Large intestine (tissue), 12 donors: ENCODE measurements at places on chromosomes 16 and 17. TPM values are rescaled to one million over a fixed set of nuclear protein-coding genes. Genes with fewer than 3 reads are reported as not detected.

Gene CNTNAP1
- 7.5 TPM for polyA plus RNA-seq

Gene RNF166
- 13.3 TPM for polyA plus RNA-seq

Gene PAFAH1B1
- 107 TPM for polyA plus RNA-seq

Gene TNP2
- polyA plus RNA-seq: not detected

DNA sequence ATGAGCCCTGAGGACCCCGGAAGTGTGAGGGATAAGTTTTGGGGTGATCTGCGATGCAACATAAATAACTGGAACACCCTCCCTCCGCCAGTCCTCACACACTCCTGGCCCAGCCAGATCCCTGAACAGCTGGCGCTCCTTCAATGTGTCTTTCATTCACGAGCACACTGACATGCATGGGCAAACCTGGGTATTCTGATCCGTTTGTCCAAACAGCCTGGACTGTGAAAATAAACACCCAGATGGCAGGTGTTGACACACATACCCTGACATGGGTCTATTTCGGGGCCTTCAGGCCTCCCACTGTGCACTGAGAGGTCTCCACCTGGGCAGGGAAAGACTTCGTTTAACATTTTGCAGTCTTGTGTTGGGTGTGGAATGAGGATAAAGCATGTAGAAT is 3.0 kb upstream of the CPNE2 start:
- DNase-seq: no peak

DNA sequence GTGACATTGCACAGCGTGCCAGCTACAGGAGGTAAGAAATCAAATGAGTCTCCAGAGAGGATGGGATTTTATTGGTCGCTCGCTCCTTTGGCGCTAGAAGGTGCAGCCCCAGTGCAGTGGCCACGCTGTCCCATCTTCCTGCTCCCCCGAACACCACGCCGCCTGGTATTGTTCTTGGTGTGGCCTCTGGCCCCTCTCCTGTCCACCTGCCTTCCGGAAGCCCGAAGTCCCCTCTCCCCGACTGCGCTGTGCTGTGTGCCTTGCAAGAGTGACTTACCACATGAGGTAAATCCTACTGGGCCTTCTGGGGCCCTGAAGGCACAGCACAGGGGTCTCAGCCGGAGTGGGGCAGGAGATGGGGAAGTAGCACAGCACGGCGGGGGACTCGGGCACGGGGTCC is 58.2 kb downstream of the MARCHF10 start:
- no peak for DNase-seq

DNA sequence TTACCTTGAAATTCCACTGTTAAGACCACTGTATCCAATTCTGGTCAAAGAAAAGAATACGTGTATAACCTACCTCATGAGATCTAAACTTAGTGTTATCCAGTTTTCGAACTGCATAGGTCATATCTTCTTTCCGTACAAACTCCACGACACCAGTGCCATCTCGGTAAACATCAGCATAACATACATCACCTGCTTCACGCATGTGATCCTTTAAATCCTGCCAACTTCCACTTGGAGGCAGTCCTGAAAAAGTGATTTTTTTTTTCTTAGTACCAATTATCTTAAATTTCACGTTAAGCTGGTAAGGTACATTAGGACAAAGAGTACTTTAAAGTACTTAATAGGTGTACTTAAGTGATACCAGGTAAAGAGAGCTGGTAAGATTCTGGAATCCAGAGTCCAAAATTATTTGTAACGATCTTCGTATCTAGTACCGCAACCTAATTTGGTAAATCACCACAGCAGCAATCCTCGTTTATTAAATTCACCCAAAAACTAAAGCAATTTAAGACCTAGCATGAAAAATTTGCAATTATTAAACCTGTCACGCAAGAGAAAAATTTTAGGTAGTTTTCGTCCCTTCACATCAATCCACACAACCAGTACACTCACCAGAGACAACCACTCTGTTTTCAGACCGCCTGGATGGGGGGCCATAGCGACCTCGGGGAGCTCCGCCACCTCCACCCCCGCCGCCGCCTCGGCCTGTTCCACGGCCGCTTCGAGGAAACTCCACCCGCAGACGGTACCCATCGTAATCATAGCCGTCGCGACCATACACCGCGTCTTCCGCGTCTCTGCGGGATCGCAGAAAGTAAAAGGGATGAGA is 1.1 kb downstream of the SRSF1 start:
- peak; percentile 19 for DNase-seq

DNA sequence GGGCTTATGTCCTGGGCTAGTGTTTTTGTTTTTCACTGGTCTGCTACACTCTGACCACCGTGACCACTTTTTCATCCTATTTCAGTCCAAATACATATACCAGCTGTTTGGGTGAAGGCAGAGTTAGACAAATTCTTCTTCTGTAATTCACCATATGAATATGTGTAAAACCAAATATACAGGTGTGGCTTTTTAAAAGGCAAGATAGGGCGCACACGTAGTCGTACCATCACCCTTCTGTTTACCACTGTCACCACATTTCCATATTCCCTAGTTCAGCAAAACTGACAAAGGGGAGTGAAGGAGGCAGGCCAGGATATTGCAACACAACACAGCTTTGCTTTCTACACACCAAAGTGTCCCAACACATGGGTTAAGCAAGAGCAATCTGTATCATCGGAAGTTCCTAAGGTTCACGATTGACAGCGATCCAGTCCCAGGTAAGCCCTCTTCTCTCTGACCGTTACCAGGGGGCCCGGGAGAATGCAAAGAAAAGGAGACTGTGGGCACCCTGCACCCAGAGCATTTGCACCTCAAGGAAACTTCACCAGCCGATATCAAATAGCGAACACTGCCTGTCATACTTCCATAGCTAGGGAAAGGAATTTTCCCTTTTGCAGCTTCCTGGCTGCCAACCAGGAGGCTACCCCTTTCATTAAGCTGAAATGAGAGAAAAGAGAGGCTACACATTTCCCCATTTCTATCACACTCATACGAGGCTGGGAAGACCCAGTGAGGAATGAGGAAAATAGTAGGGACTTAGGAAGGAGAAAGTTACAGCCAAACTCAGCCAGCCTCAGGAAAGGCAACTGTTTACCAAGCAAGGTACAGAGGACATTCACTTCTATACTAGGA is 23.1 kb downstream of the CREBBP start:
- peak; percentile 71 for DNase-seq

DNA sequence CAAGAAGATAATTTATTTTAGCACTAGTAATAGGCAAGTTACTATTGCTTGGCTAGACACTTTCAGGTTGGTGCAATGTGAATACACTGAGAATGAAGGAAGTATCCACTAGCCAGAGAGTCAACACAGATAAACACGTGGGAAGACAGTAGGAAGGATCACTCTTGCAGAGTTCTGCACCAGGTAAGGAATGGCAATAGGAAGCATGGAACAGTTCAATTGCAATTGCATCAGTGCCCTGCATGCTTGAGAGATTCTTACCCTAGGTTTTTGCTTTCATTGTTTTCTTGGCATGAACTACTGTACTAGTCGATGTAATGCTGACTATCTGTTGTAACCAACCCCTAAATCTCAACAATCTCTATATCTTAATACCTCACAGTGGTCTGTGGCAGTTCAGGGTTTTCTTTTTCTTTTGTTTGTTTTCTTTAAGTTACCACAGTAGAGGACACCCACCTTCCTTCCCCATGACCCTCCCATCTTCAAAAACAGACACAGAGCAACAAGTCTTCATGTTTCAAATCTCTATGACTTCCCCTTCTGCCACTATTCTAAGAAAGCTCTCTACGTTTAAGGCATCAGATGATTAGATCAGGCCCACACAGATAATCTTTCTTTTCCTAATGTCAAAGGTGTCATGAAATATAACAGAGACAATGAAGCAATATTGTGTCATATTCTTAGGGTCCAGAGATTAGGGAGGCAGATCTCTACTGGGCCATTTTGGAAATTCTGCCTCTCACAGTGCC is 18.1 kb upstream of the ABCA8 start:
- DNase-seq: no peak

- no peak for DNase-seq
Measured at GRCh38 chr16:23009075-23009474, 140.2 kb downstream of the USP31 start.

DNA sequence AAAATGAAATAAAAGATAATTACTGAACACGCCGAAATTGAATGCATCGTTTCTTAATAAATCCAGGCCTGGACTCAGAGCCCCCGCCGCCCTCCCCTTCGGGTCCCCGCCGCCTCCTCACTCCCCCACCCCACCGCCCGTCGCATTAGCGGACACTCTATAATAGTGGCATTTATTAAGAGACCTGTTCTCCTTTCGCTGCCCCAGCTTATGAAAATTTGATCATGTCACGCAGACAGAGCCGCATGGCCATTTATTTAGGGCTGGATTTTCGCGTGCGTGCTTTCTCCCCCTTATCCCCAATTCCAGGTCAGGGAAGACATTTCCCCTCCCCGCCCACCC is 6.3 kb upstream of the HOXB2 start:
- no peak for DNase-seq

DNA sequence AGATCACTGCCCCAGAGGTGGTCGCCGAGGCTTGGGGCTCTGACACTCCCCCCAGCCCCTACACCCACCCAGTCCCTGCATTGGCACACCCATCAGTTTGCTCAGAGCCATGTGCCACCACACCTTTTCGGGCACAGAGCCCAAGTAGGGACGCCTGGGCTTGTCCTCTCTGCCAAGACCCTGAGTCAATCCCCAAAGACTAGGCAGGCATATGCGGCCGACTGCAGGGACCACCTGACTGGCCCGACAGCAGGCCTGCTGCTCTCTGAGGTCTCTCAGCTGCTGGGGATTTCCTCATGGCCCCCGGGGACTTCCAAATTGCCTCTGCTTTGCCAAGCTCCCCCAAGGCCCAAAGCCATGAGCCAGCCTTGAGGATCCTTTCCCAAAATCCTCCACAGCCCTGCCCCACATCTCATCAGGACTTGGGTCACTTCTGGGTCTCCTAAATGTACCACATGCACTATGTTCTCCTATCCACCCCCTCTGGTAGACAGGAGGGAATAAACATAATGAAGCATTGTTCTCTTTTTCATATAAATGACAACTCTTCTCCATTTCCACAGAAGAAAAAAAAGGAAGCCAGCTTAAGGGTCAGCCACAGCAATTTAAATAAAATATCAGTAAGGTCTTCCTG is 30.6 kb downstream of the MYO18A start:
- no peak for DNase-seq

DNA sequence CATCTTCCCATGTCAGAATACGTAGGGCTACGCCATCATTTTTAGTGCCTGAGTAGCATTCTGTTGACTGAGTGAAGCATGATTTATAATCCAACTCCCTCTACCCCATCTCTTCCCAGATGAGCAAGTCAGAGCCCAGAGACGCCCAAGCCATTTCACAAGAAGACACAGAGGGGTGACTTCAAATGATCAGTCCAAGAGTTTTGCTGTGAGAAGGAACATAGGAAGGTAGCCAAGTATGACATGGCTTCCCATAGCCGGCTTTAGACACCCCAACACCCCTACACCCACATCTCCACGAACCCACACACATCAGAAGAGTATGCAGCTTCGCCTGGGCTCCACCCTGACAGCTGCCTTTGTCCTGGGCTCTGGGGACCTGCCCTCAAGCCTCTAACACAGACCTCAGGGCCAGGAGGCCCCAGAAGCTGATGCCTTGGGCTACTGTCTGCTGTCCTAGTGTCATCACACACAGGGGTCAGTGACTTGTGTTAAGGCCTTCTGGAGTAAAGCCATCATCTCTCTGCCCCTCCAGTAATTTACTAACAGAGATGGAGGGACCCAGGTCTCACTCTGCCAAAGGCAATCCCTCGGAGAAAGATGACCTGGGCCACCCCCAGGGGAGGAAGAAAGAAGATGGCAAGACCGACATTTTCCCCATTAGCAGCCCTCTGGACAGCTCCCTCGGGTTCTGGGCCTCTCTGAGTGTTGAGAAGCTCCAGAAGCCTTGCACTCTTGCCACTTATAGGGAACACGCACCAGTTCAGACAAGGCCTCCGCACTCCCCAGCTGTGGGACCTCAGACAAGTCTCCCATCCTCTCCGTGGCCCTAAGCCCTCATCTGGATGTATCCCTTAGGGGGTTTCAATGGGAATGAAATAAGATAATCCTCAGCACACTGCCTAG is 38.7 kb upstream of the MRPS23 start:
- no peak for DNase-seq

DNA sequence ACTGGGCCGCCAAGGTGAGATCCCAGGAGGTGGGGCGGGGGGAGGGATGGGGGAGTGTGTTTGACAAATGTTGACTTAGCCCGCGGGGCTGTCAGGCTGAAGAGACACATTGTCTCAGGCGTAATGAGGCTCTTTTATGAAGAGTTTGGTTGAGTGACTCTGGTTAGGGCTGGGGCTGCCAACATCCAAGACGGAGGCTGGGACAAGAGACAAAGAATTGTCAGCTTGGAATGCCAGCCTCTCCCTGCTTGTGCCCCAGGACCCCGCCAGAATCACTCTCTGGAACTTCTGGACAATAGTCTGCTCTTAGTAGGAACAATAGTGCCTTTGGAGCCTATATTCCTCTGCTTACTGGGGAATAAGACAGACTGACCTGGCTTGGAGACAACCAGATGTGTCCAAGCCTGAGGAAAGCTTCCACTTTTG is 24.0 kb downstream of the PCTP start:
- DNase-seq: no peak
